ENCODE measurements at places on chromosomes 1 and 21. TPM values are rescaled to one million over a fixed set of nuclear protein-coding genes. Genes with fewer than 3 reads are reported as not detected.

Gene AIRE
- not detected for polyA plus RNA-seq

Gene HAO2
- polyA plus RNA-seq = not detected

Gene CLCA1
- polyA plus RNA-seq = 0.12 TPM

Gene DIO1
- not detected for polyA plus RNA-seq

Gene FAM89A
- polyA plus RNA-seq = 7.9 TPM

Gene ADAMTS5
- polyA plus RNA-seq = 2.4 TPM

Gene S100A9
- polyA plus RNA-seq = 780 TPM

Gene AMY1C
- polyA plus RNA-seq = not detected

Gene SH3BGR
- polyA plus RNA-seq = 6.5 TPM

Gene DAB1
- polyA plus RNA-seq = 0.33 TPM

Data from stomach (tissue), 19 donors.